ENCODE measurements at places on chromosomes 7 and 10.

- no peak for DNase-seq
These were observed 444.7 kb upstream of the PODXL start for GRCh38 chr7:132001146-132001545.

GRCh38 chr7:27723085-27723484 is 16.9 kb upstream of the TAX1BP1 start:
- DNase-seq = no peak

DNA sequence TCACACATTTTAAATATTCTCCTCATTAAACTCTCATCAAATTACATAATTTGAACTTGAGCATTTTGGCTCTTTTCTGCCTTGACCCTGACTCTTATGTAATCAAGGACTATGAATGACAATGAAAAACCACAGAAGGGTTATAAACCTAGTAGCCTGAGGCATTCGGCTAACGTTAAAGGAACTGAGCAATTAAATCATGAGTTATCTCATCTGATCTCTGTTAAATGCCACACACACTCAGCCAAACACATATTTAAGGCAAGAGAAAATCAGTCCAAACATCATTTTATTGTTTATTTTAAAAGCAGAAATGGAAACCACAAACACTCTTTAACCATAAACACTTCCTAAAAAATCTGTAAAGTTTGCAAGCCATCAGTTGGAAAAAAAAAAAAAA is 204.3 kb downstream of the DGKI start:
- no peak for DNase-seq

- no peak for DNase-seq
These were observed 23.5 kb downstream of the MAT1A start for GRCh38 chr10:80265740-80266512.

DNA sequence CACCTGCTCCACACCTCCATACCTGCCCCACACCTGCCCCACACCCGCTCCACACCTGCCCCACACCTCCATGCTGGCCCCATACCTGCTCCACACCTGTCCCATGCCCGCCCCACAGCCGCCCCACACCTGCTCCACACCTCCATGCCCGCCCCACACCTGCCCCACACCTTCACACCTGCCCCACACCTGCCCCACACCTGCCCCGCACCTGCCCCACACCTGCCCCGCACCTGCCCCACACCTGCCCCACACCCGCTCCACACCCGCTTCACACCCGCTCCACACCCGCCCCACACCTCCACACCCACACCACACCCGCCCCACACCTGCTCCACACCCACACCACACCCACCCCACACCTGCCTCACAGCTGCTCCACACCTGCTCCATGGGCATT is 53.0 kb downstream of the PARP12 start:
- no peak for DNase-seq

DNA sequence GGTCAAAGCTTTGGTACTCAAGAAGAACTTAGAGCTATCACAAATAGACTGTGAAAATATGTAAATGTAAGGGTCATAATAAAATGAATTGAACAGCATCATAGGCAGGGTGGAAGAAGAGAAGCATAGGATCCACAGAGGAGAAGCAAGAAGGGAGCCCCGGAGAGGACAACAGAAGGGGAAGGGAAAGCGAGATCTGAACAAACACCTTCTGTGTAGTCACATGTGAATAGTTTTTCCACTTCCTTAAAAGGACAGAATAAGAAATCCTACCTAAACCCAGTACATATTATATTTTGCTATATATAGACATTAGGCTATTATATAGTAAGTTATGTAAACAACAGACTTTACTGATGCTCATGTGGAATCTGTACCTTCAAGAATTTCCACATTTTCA is 160.2 kb downstream of the DKK1 start:
- no peak for DNase-seq

- DNase-seq = no peak
These were observed 15.4 kb downstream of the MMRN2 start for GRCh38 chr10:86941991-86942421.
